Breast epithelium (tissue), 4 donors: ENCODE measurements at places on chromosomes 7 and 10. TPM values are rescaled to one million over a fixed set of nuclear protein-coding genes. Genes with fewer than 3 reads are reported as not detected.
A peak's percentile ranks its signal among the peaks of the same experiment; 100 is the strongest.

GRCh38 chr7:120994512-120995410, 6.2 kb downstream of the CPED1 start:
- no peak overlapping the region for H3K4me3 ChIP-seq
- no peaks in the 10 kb centered on the region for H3K4me1 ChIP-seq
- no peak for DNase-seq

GRCh38 chr7:45691155-45691656, 117.0 kb downstream of the ADCY1 start:
- peak overlapping the region; percentile 19 for H3K27ac ChIP-seq
- H3K4me3 ChIP-seq, result no peak overlapping the region
- H3K4me1 ChIP-seq, result no peaks in the 10 kb centered on the region
- no peaks in the 10 kb centered on the region for H3K36me3 ChIP-seq
- no peaks in the 10 kb centered on the region for H3K27me3 ChIP-seq

DNA sequence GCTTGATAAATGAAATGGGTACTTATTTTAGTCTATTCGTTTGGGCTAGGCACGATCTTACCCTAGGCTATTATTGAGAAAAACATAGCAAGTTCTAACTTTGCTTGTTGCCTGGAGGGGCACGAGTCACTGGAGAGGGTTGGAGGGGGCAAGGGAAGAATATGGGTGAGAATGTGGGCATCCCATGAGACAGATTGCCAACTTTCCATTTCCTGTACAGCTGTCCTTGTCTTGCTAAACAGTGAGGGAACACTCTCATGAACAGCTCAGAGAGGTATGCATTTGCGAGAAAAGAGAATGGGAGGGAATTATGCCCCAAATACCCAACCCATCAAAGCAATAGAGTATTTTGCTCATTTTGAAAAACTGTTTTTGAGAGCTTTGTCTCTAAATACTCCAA, 9.2 kb downstream of the CDHR3 start:
- no peak overlapping the region for H3K4me3 ChIP-seq
- no peaks in the 10 kb centered on the region for H3K27me3 ChIP-seq
- no peak for DNase-seq
- no peaks in the 10 kb centered on the region for H3K36me3 ChIP-seq

The CRYGN gene
- 0.98 TPM for total RNA-seq

The CLDN4 gene
- 143 TPM for total RNA-seq

The HDAC9 gene
- 7.2 TPM for total RNA-seq

The KIF20B gene
- 5.6 TPM for total RNA-seq
